Osteocyte (in vitro differentiated cells): ENCODE measurements at places on chromosomes 2 and 18. TPM values are rescaled to one million over a fixed set of nuclear protein-coding genes. Genes with fewer than 3 reads are reported as not detected.
A peak's percentile ranks its signal among the peaks of the same experiment; 100 is the strongest.

DNA sequence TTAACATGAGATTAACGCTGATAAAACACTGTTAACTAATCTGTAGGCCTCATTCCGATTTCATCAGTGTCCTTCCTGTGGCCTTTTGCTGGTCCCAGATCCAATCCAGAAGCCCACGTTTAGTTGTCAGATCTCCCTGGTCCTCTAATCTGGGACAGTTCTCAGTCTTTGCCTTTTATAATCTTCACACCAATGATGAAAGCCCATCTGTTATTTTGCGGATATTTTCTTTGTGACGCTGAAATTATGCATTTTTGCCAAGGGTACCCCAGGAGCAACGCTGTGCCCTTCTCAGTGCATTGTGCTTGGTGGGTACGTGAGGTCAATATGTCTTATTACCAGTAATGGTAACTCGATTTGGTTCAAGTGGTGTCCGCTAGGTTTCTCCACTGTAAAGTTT lies 51.1 kb downstream of the COPS8 start:
- H3K4me1 ChIP-seq, result peaks cover 19% of the 10 kb centered on the region
- H3K27ac ChIP-seq, result no peak overlapping the region
- H3K4me3 ChIP-seq, result no peak overlapping the region
- H3K36me3 ChIP-seq, result no peaks in the 10 kb centered on the region
- H3K27me3 ChIP-seq, result no peaks in the 10 kb centered on the region

- peak overlapping the region; percentile 92 for H3K27ac ChIP-seq
- DNase-seq, result no peak
- no peak overlapping the region for H3K4me3 ChIP-seq
Measured at GRCh38 chr2:142875010-142875409, 2.5 kb upstream of the KYNU start.

- H3K27me3 ChIP-seq, result peaks cover 17% of the 10 kb centered on the region
- no peak overlapping the region for H3K4me3 ChIP-seq
- peaks cover 41% of the 10 kb centered on the region for H3K4me1 ChIP-seq
- no peaks in the 10 kb centered on the region for H3K36me3 ChIP-seq
- no peak for DNase-seq
Measured at GRCh38 chr2:138237667-138238384, 263.7 kb upstream of the SPOPL start.

Gene TDRD15
- total RNA-seq, result not detected in 2 replicates

Gene TSHZ1
- 12.2 and 13.3 TPM in 2 replicates for total RNA-seq

Gene GAREM2
- 15.2 and 20.8 TPM in 2 replicates for total RNA-seq

Gene TSPYL6
- not detected in 2 replicates for total RNA-seq

DNA sequence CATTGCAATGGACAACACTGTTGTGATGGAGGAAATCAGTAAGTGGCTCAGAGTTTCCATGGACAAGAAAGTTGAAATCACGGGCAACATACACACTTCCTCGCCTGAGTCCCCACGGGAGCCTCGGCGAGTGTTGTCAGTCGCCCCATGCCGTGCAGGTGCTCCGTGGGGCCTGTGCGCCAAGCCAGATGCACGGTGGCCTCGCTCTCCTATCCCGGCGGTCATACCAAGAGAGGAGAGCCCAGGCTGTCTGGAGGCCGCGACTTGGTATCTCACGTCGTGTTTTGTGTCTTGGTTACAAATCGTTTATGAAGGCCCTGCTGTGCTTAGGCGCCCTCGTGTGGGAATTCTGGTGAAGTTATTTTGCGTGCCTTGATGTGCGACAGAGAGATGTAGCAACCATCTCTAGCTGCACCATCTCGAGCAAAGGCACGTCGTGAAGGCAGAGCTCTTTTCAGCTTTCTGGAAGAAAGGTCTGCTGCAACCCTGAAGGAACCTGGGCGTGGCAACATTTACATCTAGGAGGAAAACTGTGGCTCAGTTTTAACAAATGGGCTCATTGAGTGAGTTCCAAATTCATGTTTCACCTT lies 21.8 kb downstream of the ATG4B start:
- H3K27me3 ChIP-seq, result no peaks in the 10 kb centered on the region
- no peak overlapping the region for H3K27ac ChIP-seq
- H3K4me1 ChIP-seq, result no peaks in the 10 kb centered on the region
- no peak overlapping the region for H3K4me3 ChIP-seq
- no peak for DNase-seq

GRCh38 chr2:39127973-39128372 lies 7.1 kb upstream of the SOS1 start:
- H3K27ac ChIP-seq, result no peak overlapping the region
- DNase-seq, result no peak

Gene LONRF2
- 0.26 and 0.32 TPM in 2 replicates for total RNA-seq

GRCh38 chr18:3256693-3257626 lies 5.0 kb upstream of the MYL12B start:
- H3K27me3 ChIP-seq, result no peaks in the 10 kb centered on the region
- peaks cover 67% of the 10 kb centered on the region for H3K4me1 ChIP-seq
- H3K36me3 ChIP-seq, result peaks cover 56% of the 10 kb centered on the region
- no peak overlapping the region for H3K4me3 ChIP-seq
- peak overlapping the region; percentile 67 for H3K27ac ChIP-seq

DNA sequence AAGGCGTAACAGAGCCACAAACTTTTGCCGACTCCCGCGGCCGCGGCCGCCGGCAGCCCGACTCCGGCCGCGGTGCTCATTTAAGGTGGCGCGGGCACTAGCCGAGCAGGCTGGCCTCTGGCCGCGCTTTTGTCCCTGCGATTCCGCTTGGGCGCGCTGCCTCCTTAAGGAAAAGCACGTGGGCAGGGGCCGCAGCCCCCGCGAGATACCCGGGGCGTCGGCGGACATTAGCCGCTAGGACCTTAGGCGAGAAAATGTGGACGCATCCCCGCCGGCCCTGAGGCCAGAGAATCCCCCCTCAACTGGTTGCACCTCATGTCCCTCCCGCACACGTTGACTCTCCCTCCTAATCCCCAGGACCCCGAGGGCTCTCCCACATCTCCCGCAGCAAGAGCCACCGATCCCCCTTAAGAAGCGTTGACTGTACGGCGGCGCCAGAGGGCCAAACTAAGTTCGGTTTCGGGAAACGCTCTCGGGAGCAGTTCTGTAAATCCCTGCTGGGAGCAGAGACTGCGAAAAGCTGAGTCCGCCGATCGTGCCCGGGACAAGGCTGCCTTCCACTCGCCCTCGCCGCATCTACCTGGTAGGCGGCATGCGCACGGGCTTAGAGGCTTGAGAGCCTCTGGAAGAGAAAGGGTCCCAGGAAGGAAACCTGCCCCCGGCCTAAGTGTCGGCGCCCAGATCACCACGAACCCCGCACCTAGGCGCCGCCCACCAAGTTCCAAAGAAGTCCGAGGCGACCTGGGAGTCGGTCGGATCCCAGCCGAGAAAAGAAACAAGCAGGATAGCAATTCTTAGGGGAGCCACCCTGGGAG lies 1.8 kb upstream of the SATB2 start:
- peak overlapping the region; percentile 90 for H3K4me3 ChIP-seq
- peaks cover 37% of the 10 kb centered on the region for H3K27me3 ChIP-seq
- peaks cover 40% of the 10 kb centered on the region for H3K4me1 ChIP-seq

DNA sequence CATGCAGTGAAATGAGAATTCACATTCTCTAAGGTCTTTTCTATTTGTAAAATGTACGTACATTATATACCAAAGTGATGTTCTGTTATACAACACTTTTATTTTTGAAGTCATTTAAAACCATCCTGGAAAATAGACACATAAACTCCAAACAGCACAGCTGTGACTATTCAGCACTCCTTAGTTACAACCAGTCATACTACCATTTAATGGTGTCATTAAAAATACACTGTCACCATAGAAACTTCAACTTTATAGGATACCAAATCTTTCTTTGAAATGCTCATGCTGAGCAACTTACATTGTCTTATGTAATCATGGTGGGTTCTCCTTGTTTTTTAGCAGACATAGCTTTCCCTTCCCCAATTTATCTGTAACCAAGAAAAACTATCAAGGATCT lies 85.3 kb downstream of the METTL4 start:
- H3K4me3 ChIP-seq, result no peak overlapping the region
- peaks cover 3% of the 10 kb centered on the region for H3K4me1 ChIP-seq
- H3K36me3 ChIP-seq, result no peaks in the 10 kb centered on the region
- DNase-seq, result no peak
- peaks cover 10% of the 10 kb centered on the region for H3K27me3 ChIP-seq
- H3K27ac ChIP-seq, result no peak overlapping the region

- no peaks in the 10 kb centered on the region for H3K27me3 ChIP-seq
- H3K4me1 ChIP-seq, result peaks cover 35% of the 10 kb centered on the region
- no peak overlapping the region for H3K4me3 ChIP-seq
- no peak overlapping the region for H3K27ac ChIP-seq
- no peak for DNase-seq
Measured at GRCh38 chr2:146817613-146818012, 1027.2 kb upstream of the ACVR2A start.

- H3K27me3 ChIP-seq, result no peaks in the 10 kb centered on the region
- DNase-seq, result no peak
- H3K27ac ChIP-seq, result no peak overlapping the region
- no peaks in the 10 kb centered on the region for H3K36me3 ChIP-seq
Measured at GRCh38 chr2:163471947-163472346, 263.9 kb downstream of the FIGN start.

Gene TIGD1
- 6.7 and 8.2 TPM in 2 replicates for total RNA-seq

DNA sequence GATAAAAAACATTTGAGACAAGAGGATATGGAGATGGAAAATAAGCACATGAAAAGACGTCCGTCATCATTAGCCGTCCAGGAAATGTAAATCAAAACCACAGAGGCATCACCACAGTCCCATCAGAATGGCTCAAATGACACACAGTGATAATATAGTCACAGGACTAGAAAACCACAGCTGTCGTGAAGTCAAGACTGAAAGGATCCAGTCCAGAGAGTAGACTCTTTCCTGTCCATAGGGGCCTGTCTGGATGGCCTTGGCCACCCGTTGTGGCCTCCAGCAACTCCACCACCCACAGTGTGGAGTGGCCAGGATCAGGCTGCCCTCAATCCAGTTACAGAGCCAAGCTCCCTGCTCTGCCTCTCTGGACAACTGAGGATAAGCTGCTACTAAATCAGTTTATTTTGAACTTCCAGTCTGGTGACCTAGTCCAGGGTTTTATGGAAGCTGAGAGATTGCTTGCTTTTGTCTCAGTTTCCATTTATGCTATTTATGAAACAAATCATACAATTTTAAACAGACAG lies 60.4 kb downstream of the RHOB start:
- no peaks in the 10 kb centered on the region for H3K27me3 ChIP-seq
- H3K36me3 ChIP-seq, result no peaks in the 10 kb centered on the region
- no peak for DNase-seq
- H3K4me1 ChIP-seq, result no peaks in the 10 kb centered on the region
- H3K27ac ChIP-seq, result no peak overlapping the region

Gene LIPT1
- 4.9 and 6.3 TPM in 2 replicates for total RNA-seq

DNA sequence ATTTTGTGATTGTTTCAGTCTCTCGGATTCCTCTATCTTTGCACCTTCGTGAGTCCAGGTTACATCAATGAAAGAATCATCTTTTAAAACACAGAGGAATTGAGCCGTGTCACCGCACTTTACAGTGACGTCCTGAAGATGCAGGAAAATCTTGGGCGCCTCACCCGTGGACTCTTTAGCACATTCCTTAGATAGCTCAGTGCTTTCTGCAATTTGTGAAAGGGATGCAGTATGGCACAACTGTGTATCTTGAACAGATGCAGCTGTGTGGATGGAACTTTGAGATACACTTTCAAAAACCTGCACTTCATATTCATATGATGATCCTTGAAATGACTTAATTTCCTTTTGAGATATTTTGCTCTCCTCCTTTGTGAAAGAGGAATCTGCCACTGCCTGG lies 50.9 kb downstream of the TTN start:
- DNase-seq, result no peak
- H3K36me3 ChIP-seq, result no peaks in the 10 kb centered on the region
- H3K4me3 ChIP-seq, result no peak overlapping the region
- no peaks in the 10 kb centered on the region for H3K4me1 ChIP-seq
- peaks cover 20% of the 10 kb centered on the region for H3K27me3 ChIP-seq
- no peak overlapping the region for H3K27ac ChIP-seq

Gene PRKCE
- total RNA-seq, result 10.4 and 13.8 TPM in 2 replicates
